Stimulated activated CD4-positive, alpha-beta T cell treated with anti-CD3 and anti-CD28 coated beads, Interleukin-2, amount 100 ng/mL, for 24 hours (primary cell): ENCODE measurements at places on chromosomes 11 and 22.

GRCh38 chr11:16945671-16946469 is 68.3 kb downstream of the PLEKHA7 start:
- DNase-seq = peak; percentile 43

DNA sequence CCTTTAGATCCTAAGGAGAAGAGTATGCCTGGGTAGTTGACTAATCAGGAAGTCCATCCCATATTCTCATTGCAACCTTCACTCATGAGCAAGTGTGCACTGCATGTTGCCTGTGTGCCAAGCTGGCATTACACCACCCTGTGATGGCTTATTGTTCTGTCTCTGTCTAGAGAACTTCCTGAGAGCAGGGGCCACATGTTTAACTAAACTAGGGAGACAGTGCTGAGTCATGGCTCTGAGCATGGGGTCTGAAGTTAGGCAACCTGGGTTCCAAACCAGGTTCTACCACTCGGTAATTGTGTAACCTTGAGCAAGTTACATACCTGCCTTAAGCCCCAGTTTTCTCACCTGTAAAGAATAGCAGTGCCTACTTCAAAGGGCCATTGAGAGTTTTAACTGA is 39.6 kb downstream of the CSNK2A3 start:
- no peak for DNase-seq

DNA sequence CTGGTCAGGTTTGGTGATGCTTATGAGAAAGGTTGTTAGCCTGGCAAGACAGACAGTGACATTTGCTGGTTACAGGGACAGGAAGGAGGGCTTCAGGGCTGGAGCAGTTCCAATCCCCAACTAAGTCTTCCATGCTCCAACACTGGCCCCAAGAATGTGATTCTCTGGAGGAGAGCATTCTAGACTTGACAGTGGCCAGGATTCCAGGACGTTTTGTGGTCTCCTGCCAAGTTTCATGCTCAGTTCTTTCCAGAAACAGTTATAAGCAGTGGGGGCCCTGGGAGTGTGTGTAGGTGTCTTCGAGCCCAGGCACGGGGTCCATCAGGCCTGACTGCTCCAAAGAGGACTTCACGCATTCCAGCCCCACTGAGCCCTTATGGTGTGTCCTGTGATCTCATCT is 8.9 kb upstream of the GRK3 start:
- no peak for DNase-seq

- no peak for DNase-seq
These were observed 9.3 kb downstream of the SNRPD3 start for GRCh38 chr22:24565077-24565476.

DNA sequence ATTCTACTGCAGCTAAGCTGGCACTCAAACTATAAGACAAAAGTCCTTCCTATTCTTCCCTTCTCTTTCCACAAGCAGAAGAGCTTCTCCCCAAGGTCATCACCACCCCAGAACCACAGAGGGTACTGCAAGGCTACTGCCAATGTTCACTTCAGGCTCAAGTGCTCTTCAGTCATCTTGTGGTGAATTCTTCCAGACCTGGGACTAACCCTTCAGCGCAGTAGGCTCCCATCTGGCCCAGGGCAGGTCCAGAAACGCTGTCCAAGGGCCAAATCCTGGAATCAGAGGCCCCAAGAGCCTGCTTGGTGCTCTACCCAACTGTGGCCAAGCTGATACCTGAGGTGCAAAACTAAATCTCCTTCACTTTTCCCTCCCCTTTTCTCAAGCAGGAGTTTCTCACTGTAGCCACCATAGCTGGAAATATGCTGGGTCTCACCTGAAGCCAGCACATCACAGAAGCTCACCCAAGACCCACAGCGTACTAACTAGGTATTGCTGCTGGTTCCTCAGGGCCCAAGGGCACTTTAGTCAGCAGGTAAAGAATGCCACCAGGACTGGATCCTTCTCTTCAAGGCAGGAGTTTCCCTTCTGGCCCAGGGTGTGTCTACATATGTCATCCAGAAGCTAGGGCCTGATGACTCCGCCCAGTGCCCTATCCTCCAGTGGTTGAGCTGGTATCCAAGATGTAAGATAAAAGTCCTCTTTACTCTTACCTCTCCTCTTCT is 27.8 kb downstream of the FCHSD2 start:
- DNase-seq = no peak

DNA sequence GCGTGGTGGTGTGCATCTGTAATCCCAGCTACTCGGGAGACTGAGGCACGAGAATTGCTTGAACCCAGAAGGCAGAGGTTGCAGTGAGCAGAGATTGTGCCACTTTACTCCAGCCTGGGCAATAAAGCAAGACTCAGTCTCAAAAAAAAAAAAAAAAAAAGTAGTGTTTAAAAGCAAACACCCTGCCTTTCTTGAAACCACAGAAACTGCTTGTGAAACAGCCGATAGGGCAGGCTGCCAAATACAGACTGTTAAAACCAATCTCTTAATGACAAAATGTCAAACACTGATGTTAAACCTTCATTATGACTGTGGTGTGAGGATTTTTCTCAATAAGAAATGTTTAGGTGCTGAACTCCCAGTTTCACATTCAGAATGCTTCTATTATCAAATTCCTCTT is 27.3 kb downstream of the MARK2 start:
- peak; percentile 79 for DNase-seq

GRCh38 chr22:40194656-40195055 is 16.9 kb downstream of the TNRC6B start:
- no peak for DNase-seq

DNA sequence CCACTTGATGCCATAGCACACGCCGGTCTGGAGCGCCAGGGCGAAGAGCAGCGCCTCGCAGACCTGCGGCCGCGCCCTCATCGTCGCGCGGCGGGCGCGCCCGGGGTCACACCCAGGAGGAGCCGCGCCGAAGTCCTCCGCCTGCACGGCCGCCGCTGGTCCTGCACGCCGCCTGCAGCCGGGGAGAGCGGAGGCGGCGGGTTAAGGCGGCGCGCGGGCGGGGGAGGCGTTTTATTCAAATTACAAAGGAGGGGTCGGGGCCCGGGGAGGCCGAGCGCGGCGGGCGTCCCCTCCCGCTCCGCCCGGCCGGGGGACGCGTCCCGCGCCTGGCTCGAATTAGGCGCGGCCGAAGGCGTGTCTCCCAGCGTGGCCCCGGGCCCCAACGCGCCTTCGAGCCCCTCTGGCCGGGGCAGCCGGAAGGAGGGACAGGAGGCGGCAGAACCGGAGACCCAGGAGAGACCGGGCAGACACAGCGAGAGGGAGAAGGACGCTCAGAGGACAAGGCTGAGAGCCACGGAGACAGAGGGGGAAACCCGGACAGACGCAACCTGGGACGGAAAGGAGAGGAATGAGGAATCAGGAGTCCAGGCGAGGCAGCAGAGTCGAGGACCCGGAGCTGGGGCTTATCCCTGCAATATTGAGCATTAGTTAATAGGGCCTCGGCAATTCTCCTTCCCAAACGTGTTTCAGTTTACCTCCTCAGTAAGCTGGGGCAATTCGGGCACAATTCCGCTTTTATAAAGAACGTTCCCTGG is at the start of gene WNT11:
TSS of gene WNT11 (minus strand) at position 176 of the 755 bp plus-strand sequence. CDS start at position 81, 95 bp downstream.
- DNase-seq = peak; percentile 39

DNA sequence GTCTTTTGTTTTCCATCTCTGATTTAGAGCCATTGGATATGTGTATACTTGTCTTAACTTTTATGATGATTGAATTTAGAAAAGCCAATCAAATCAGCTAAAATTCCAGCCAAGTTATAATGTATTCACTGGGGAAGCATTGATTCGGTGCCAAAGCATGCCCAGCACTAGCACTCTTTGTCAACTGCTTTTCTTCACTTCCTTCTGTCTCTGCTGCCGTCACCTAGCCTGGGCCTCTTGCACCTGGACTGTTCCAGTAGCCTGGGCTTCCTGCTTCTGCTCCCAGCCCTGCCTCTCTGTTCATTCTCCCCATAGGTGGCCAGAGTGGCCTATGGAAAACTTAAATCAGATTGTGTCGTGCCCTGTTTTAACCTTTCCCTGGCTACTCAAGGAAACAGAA is 80.7 kb downstream of the NAV2 start:
- DNase-seq = no peak

- DNase-seq = no peak
These were observed 35.9 kb downstream of the MUC6 start for GRCh38 chr11:1000357-1001278.

DNA sequence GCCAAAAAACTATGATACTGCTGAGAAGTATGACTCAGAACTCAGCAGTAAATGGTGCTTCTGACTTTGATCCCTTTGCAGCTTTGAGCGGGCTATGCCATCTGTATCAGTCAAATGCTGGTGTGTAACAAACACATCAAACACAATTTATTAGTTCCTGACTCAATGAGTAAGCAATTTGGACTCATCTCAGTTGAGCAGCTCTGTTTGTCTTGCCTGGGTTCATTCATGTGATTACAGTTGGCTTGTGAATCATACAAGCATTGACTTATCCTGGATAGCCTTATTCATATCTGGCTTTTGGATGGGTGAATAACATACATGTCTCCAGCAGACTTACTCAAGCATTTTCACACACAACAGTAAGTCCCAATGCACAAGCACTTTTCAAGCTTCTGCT is 858.8 kb downstream of the METTL15 start:
- DNase-seq = no peak

DNA sequence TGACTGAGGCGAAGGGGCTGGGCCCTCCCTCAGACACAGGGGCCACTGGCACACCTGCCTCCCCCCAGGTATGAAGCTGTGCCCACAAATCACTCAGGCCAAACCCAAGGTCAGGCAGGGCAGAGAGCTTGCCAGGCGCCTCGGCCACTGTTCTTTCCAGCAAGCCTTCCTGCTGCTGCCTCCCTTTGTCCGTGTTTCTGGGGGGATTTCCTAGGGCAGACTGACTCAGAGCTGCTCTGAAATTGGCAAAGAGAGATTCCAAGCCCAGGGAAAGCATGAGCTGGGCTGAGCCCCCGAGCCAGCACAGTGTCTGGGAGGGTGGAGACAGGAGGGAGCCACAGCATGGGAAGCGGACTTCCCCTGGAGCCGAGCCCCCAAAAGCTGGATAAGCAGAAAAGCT is 33.2 kb downstream of the PPP2R1B start:
- DNase-seq = no peak

DNA sequence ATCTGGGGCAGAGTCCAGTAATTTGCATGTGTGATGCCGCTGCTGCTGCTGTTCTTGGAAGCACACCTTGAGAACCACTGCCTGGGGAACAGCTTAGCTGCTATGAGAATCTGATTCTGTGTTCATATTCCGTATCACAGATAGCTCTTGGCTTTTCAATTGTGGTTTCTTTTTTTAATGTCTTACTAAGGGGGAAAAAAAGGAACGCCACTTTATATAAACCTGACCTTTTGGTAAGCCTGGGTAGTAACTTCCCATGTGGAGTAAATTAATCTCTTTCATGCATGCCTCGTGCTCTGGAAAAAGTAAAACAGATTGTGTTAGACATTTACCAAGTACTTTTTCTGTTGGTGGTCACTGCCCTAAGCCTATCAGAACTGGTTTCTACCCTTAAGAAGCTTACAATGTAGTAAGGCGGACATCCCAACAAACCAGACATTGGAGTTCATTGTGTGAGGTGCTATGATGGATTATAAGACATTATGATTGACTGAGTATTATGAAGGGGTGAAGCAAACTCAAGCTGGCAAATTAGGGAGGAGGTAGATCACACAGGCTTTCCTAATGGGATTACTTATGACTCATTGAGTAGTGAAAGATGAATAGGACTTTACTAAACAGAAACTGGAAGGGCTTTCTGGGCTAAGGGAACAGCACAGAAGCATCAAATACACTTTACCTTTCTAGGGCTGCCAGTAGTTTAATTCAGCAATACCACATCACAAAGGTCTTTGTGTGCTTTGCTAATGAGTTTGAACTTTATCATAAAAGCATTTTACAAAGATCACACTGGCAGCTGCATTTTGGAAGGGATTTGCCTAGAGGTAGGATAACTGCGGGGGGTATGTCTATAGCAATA is 64.7 kb downstream of the MAML2 start:
- no peak for DNase-seq

DNA sequence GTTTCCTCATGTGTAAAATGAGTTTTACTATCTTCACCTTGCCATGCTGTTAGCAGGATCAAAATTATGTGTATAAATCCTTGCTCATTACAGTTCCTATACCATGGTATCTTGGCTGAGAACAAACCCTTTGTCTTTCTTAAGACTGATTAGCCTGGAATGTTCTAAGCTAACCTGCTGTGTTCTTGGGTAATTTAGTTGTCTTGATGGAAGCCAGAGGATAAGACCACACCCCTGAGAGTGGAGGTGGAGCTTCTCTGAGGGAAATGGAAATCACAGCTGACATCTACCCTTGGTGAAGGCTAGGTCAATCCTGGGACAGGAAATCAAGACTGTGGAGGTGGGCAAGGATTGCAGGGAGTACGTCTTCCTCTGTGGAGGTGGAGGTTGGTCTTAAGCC is 206.1 kb upstream of the ARHGAP20 start:
- no peak for DNase-seq

DNA sequence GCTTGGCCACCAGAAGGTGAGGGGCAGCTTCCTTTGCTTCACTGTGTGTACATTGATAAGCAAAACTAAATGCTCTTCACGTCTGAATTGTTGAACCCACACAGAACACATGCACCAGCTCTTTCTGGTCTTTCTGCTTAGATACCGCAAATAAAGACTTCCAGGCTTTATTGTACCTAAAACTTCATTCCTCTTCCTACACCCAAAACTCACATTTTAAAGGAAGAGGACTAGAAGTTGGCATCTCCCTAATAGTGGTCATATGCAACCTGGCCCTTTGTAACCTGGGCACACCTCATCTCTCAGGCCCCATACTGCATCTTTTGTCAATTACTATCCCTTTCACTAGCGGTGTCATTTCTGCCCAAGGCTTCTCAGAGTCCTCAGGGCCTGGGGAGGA is 5.9 kb downstream of the SLC17A6 start:
- no peak for DNase-seq

- DNase-seq = peak; percentile 23
These were observed 122.4 kb downstream of the WT1 start for GRCh38 chr11:32312865-32313403.

DNA sequence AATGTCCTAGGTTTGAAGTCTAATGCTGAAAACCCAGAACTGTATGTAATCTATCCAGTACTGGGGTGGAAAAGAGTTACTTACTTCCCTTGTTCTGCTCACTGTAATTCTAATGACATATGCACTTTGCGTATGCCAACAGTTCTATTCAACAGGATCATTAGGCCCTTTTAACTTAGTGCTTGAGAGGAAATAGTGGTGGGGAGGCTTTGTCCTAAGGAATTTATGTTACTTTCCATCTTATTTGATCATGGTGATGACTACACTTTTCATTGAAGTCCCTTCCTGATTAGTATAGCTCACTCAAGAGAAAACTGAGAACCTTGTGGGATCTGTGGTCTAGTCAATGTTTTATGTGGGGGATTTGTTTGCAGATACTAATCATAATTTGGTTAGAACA is 348.2 kb downstream of the GUCY1A2 start:
- no peak for DNase-seq

- no peak for DNase-seq
These were observed 125.5 kb upstream of the MTMR2 start for GRCh38 chr11:96049426-96049825.

- no peak for DNase-seq
These were observed 123.4 kb downstream of the SWAP70 start for GRCh38 chr11:9787260-9787659.
